Activated CD4-positive, alpha-beta T cell treated with anti-CD3 and anti-CD28 coated beads for 36 hours (primary cell): ENCODE measurements at places on chromosomes 6 and 20. TPM values are rescaled to one million over a fixed set of nuclear protein-coding genes. Genes with fewer than 3 reads are reported as not detected.

GRCh38 chr6:162690158-162690557 lies 37.4 kb downstream of the PRKN start:
- no peaks in the 10 kb centered on the region for H3K4me1 ChIP-seq
- H3K36me3 ChIP-seq: no peaks in the 10 kb centered on the region
- no peaks in the 10 kb centered on the region for H3K27me3 ChIP-seq
- no peak overlapping the region for H3K4me3 ChIP-seq
- no peak overlapping the region for H3K27ac ChIP-seq
- DNase-seq: no peak

GRCh38 chr6:28425944-28426541 lies 17.2 kb downstream of the ZSCAN23 start:
- peaks cover 9% of the 10 kb centered on the region for H3K36me3 ChIP-seq
- peaks cover 17% of the 10 kb centered on the region for H3K4me1 ChIP-seq
- DNase-seq: peak; percentile 20
- H3K4me3 ChIP-seq: no peak overlapping the region

Gene ZC3H12D
- 72.2 TPM for total RNA-seq

DNA sequence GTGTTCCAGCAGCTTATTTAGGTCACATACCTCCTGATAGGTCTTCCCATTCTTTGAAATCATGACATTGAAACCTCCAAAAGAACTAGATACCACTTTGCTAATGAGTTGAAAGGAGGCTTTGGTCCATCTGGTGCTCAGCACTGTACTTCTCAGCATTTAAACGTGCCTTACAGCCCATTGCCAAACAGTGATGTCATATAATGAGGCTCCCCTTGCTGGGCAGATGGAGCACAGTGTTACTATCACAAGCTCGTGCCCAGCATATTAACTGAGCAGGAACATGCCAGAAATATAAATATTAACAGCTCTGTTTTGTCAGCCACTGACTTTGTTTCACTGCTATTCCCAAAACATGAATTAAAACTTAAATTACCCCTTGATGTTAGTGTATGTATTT lies 25.5 kb upstream of the MAPK13 start:
- H3K4me1 ChIP-seq: peaks cover 47% of the 10 kb centered on the region
- no peak for DNase-seq
- peaks cover 41% of the 10 kb centered on the region for H3K36me3 ChIP-seq
- H3K27ac ChIP-seq: no peak overlapping the region
- no peak overlapping the region for H3K4me3 ChIP-seq
- no peaks in the 10 kb centered on the region for H3K27me3 ChIP-seq

DNA sequence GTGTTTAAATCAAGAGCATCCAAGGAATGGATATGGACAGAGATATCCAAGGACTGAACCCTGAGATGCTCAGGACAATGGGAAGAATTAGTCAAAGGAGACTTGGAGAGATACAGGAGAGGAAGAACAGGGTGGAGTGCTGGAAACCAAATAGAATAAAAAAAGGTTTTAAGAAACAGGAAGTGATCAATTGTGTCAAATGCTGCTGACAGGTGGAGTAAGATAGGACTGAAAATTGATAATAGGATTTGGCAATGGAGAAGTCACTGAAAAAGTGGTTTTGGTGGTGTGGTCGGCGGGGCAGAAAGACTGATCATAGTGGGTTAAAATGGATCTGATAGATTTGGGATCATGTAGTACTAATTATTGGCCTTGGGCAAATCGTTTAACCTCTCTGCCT lies 37.9 kb upstream of the PNRC1 start:
- no peak overlapping the region for H3K27ac ChIP-seq
- peaks cover 6% of the 10 kb centered on the region for H3K36me3 ChIP-seq
- no peaks in the 10 kb centered on the region for H3K27me3 ChIP-seq
- no peak for DNase-seq
- no peaks in the 10 kb centered on the region for H3K4me1 ChIP-seq

GRCh38 chr6:42269553-42269952 lies 51.9 kb upstream of the MRPS10 start:
- no peak overlapping the region for H3K27ac ChIP-seq
- no peaks in the 10 kb centered on the region for H3K27me3 ChIP-seq
- peaks cover 9% of the 10 kb centered on the region for H3K36me3 ChIP-seq
- H3K4me3 ChIP-seq: no peak overlapping the region
- peak; percentile 33 for DNase-seq

DNA sequence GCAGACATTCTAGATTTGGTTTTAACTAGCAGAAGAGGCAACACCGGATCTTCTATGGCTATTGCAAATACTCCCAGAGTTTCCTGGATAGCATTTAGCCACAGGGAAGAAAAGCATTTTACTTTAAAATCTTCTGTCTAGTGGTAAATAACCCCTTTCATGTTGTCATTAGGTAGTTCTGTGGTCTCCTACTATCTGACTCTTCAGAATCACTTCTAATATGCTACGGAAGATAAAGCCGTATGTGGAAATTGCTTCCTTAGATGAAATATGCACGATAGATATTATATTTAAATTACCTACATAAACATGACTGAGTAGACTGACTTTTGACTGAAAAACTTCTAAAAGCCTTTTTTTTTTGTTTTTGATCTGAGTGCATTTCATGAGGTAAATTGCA lies 759 bp downstream of the CRISP3 start:
- H3K4me1 ChIP-seq: no peaks in the 10 kb centered on the region
- no peak overlapping the region for H3K27ac ChIP-seq
- no peaks in the 10 kb centered on the region for H3K36me3 ChIP-seq
- DNase-seq: no peak
- H3K27me3 ChIP-seq: no peaks in the 10 kb centered on the region
- H3K4me3 ChIP-seq: no peak overlapping the region

DNA sequence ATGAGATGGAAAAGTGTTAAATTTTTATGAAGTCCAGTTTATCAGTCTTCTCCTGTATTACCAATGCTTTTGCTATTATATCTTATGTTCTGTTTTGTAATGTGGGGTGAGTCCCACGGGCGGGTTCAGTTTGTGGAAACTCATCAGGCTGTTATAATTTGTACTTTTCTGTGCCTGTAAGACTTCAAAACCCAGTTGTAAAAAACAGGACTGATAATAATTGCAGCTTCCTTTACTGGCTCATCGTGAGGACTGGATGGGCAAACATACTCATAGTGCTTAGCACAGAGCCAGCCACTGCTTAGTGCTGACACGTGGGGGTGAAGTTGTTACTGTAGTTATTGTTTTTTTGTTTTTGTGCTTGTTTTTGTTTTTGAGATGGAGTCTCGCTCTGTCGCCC lies 45.6 kb downstream of the TGM2 start:
- no peak for DNase-seq
- H3K36me3 ChIP-seq: no peaks in the 10 kb centered on the region
- peaks cover 2% of the 10 kb centered on the region for H3K27me3 ChIP-seq

Gene TEAD3
- total RNA-seq: 1.4 TPM

GRCh38 chr6:89597372-89597771 lies 41.2 kb downstream of the LYRM2 start:
- no peak for DNase-seq
- H3K36me3 ChIP-seq: peaks cover 2% of the 10 kb centered on the region
- H3K27me3 ChIP-seq: no peaks in the 10 kb centered on the region
- peaks cover 9% of the 10 kb centered on the region for H3K4me1 ChIP-seq
- H3K27ac ChIP-seq: no peak overlapping the region

DNA sequence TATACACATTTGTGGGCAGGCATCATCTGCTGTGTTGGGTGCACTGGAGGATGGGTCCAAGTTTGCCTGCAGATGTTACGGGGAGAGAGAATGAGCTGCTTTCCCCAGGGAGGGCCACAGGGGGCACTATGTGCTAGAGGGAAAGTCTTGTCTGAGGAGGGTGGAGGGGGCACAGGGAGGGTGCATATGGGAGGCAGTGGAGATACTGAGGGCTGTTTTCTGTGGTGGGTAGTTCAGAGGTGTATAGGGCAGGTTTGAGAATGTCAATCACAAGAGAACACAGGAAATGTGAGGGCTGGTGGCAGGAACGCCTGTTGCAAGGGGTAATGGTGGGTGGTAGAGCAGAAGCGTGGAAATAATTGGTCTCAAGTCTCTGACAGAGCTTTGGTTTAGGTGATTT lies 7.7 kb upstream of the PTPRA start:
- DNase-seq: peak; percentile 32
- no peak overlapping the region for H3K4me3 ChIP-seq
- no peaks in the 10 kb centered on the region for H3K27me3 ChIP-seq

GRCh38 chr6:133921249-133921859 lies 31.7 kb upstream of the TBPL1 start:
- H3K36me3 ChIP-seq: no peaks in the 10 kb centered on the region
- DNase-seq: peak; percentile 85

DNA sequence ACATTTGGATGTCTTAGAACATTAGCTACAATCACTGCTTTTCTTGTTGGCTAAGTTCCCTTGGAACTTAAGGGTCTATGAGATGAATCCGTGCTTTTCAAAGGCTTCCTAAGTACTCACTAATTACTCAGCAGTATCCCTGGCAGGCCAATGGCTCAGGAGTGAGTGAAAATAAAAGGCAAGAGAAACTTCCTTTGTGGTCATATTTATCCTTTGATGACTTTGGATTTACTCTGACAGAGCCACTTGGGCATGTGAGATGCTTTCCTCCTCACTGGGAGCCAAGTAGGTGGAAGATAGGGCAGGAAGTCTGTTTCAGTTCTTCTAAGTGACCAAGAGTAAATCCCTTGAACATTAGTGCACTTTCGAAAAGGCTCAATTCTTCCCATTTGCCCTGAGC lies 224.3 kb upstream of the FOXA2 start:
- H3K36me3 ChIP-seq: no peaks in the 10 kb centered on the region
- no peaks in the 10 kb centered on the region for H3K27me3 ChIP-seq

- no peak overlapping the region for H3K4me3 ChIP-seq
- H3K4me1 ChIP-seq: peaks cover 5% of the 10 kb centered on the region
These were observed 6.6 kb downstream of the APOBEC2 start for GRCh38 chr6:41059556-41059955.

DNA sequence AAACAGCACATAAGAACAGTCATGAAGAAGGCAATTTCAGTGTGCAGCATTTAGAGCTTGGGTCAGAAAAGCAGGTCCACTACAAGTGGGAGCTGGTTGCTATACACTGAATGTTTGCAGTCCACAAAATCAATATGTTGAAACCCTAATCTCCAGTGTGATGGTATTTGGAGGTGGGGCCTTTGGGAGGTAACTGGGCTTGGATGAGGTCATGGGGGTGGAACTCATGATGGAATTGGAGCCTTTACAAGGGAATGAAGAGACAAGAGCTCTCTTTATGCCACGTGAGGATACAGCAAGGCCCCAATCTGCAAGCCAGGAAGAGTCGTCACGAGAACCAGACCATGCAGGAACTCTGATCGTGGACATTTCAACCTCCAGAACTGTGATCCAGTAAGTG lies 216.7 kb upstream of the SLC35B3 start:
- DNase-seq: no peak
- H3K4me3 ChIP-seq: no peak overlapping the region
- H3K27ac ChIP-seq: no peak overlapping the region
- H3K36me3 ChIP-seq: no peaks in the 10 kb centered on the region
- no peaks in the 10 kb centered on the region for H3K4me1 ChIP-seq
- H3K27me3 ChIP-seq: peaks cover 2% of the 10 kb centered on the region

DNA sequence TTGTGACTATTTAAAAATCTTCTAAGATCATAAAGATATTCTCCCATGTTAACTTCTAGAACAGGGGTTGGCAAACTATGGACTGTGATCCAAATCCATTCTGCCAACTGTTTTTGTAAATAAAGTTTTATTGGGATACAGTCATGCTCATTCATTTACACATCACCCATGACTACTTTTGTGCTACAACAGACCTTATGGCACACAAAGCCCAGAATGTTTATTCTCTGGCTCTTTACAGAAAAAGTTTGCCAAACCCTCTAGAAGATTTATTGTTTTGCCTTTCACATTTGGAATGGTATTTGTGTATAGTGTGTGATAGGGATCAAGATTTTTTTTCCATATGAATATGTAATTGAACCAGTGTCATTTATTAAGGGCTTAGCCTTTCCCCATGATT lies 341.7 kb downstream of the CD83 start:
- H3K27me3 ChIP-seq: no peaks in the 10 kb centered on the region
- peaks cover 47% of the 10 kb centered on the region for H3K4me1 ChIP-seq
- no peak overlapping the region for H3K4me3 ChIP-seq
- H3K27ac ChIP-seq: no peak overlapping the region
- no peak for DNase-seq
- H3K36me3 ChIP-seq: peaks cover 4% of the 10 kb centered on the region

DNA sequence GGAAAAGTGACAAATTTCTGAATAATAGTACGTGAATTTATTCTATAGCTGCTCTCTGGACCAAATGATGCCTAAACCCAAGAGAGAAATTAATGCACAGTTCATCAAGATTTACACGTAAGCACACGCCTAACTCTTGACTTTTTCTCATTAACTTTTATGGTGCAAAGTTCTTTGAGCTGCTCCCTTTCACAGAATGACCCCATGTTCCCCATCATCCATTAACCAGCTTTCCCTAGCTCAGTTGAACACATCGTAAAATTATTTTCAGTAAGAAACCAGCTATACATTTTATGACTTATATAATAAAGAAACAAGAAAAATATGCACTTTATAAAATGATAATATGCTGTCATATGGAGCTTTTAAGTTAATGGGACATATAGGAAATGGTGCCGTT lies 54.3 kb downstream of the ID4 start:
- H3K36me3 ChIP-seq: no peaks in the 10 kb centered on the region
- no peak overlapping the region for H3K27ac ChIP-seq
- no peak overlapping the region for H3K4me3 ChIP-seq
- no peak for DNase-seq
- peaks cover 3% of the 10 kb centered on the region for H3K27me3 ChIP-seq

Gene PLAGL1
- total RNA-seq: 15.9 TPM

Gene GLP1R
- 0.94 TPM for total RNA-seq

DNA sequence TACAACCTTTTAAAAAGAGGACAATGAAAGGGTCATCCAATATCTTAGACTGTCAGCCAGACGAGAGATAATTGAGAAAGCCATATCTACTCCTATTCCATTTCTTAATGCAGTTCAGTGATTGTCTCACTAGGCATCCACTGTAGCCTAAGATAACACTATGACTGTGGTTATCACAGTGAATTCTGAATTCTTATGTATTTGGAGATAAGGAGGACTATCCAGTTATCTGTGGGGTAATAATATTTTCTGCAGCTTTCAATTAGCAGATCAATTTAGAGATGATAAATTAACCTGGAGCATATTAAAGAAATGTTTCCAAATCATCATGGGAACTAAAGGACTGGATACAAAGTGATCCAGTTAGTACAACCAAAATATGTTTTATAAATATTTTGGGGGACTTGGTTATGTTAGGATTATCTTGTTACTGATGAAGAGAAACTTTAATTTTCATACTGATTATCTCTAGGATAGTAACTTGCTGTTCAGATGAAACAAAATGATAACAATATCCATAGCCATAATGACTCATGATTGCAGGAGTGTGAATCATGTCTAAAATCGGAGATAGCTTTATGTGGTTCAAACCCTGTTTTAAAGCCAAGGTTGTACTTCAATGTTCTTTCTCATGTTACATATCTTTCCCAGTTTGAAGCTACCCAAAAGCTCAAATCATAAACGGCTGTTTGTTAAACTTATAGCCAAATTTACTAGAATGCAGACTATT lies 1152.0 kb downstream of the HACE1 start:
- no peaks in the 10 kb centered on the region for H3K4me1 ChIP-seq
- H3K27ac ChIP-seq: no peak overlapping the region
- no peak for DNase-seq
- H3K36me3 ChIP-seq: no peaks in the 10 kb centered on the region
- no peaks in the 10 kb centered on the region for H3K27me3 ChIP-seq
- no peak overlapping the region for H3K4me3 ChIP-seq
